ENCODE measurements at places on chromosomes 12 and 14. TPM values are rescaled to one million over a fixed set of nuclear protein-coding genes. Genes with fewer than 3 reads are reported as not detected.

The PLXNC1 gene
- total RNA-seq: 27.4 TPM

DNA sequence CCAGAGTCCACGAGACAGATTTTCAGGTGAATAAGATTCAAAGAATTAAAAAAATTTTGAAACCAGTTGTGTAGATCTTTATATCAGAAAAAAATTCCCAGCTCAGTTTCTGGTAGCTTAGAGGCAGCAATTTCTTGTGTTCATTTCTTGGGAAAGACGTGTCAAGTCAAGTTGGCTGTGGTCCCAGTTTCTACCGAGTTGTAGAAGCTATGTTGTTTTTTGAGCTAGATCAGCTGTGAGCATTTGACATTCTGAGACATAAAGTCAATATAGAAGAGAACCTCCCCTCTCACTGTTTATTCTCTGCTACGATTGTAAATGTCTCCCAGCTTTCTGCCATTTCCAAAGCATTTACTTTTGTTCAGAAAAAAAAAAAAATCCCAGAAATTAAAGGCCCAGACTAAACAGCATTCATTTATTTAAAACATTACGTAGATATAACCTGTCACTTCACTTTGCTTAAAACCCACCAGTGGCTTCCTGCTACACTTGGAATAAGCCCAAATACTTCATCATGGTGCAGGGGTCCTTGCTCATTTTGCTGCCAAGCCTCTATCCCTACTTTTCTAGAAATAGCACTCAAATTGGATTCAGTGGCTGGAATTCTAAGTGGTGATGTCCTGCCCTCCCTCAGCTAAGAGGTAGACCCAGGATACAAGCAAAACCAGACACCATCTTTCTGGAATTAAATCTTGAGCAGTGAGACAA is 20.6 kb upstream of the PYGL start:
- H3K36me3 ChIP-seq: no peaks in the 10 kb centered on the region
- no peak for DNase-seq
- H3K27ac ChIP-seq: no peak overlapping the region
- H3K27me3 ChIP-seq: peaks cover 4% of the 10 kb centered on the region
- H3K4me1 ChIP-seq: no peaks in the 10 kb centered on the region

GRCh38 chr14:89629383-89629782 is 212.3 kb upstream of the FOXN3 start:
- DNase-seq: no peak
- H3K27ac ChIP-seq: peak overlapping the region; percentile 74
- no peaks in the 10 kb centered on the region for H3K27me3 ChIP-seq

DNA sequence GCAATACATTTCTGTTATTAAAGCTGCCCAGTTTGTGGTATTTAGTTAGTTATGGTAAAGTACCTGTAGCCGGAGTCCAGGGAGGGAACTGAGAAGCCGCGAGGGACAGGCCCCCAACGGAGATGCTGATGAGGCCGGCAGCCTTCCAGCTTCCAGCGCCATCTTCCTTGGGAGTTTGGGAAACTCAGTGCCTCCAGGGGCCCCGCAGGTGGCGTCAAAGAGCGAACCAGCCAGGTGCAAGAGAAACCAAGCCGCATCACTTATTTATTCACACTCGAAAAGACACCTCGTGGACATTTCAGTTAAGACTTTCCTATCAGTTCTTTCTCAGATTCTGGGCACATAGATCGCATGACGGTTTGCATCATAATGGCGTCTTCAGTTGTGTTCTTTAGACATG is 216.6 kb downstream of the GLT1D1 start:
- no peaks in the 10 kb centered on the region for H3K4me1 ChIP-seq
- no peaks in the 10 kb centered on the region for H3K36me3 ChIP-seq
- H3K27me3 ChIP-seq: no peaks in the 10 kb centered on the region
- H3K27ac ChIP-seq: no peak overlapping the region

DNA sequence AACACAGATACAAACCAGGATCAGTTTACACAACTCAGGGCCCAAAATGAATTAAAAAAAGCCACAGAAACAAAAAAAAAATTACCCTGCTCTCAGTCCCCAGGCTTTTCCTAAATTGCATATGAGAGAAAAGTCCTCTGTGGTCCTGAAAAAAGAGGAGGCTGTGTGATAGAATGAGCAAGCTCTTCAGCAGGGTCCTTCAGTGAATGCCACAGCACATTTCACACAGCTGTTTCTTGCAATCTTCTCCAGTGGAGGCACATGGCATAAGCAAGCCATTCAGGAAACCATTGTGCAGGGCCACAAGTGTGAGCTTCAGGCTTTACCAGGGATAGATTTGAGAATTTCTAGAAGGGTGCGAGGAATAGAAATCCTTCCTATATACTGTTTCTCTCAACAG is 168.5 kb downstream of the PPM1H start:
- no peak overlapping the region for H3K27ac ChIP-seq
- H3K4me1 ChIP-seq: peaks cover 3% of the 10 kb centered on the region
- no peaks in the 10 kb centered on the region for H3K36me3 ChIP-seq

GRCh38 chr14:25371068-25371467 is 321.1 kb upstream of the STXBP6 start:
- no peaks in the 10 kb centered on the region for H3K36me3 ChIP-seq
- H3K4me3 ChIP-seq: no peak overlapping the region
- H3K4me1 ChIP-seq: no peaks in the 10 kb centered on the region
- no peaks in the 10 kb centered on the region for H3K27me3 ChIP-seq
- no peak for DNase-seq

GRCh38 chr12:88141774-88142609 is at the start of the genes CEP290 and TMTC3:
Gene CEP290 (minus strand): TSS chr12:88142088. CDS start chr12:88141307, 781 bp downstream.
Gene TMTC3 (plus strand): TSS chr12:88142307. CDS start chr12:88148316, 6,009 bp downstream.
- H3K36me3 ChIP-seq: peaks cover 11% of the 10 kb centered on the region
- H3K27ac ChIP-seq: peak within 1 kb of the TSS; percentile 93
- DNase-seq: peak; percentile 96

DNA sequence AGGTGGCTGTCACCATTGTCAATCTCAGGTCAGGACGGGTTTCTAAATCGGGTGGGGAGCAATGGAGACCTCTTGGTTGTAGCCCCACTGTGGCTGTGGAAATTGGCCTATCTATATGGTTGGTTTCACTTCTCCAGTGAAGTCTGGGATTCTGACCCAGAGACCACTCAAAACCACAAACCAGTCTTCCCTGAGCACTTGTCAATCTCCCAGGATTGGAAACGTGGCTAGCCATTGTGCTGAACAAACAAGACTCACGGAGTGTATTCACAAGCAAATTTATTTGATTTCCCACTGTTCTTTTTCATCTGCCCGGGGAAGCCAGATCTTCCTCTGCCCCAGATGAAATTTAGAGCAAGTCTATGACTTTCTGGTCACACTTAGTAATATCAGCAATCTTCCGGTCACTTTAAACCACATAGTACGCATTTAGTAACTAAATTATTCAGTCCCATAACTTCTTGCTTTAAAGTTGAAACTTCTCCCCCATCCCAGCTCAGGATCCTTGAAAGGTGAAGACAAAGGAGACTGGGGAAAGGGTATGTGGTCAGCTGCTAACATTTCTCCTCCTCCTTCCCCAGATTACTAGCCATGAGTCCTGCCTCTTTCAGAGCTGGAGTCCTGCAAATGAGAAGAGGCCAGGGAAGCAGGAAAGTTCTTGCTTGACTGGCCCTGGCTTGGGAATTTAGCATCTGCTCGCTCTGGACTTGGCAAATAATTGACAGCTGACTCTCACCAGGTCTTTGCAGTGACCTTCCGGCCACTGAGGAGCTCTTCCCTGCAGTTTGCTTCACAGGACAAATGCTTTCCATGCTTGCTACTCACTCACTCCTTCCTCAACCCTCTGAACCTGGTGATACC is 123.2 kb upstream of the MAX start:
- H3K27me3 ChIP-seq: no peaks in the 10 kb centered on the region
- H3K27ac ChIP-seq: peak overlapping the region; percentile 65
- DNase-seq: no peak
- H3K36me3 ChIP-seq: no peaks in the 10 kb centered on the region

DNA sequence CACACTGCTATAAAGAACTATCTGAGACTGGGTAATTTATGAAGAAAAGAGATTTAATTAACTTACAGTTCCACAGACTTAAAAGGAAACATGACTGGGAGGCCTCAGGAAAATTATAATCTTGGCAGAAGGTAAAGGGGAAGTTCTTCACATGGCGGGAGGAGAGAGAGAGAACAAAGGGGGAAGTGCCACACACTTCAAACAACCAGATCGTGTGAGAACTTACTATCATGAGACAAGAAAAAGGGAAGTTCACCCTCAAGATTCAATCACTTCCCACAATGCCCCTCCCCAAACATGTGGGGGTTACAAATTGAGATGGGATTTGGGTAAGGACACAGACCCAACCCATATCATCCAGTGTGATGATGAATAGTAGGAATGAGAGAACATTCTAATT is 366.5 kb downstream of the LRFN5 start:
- no peaks in the 10 kb centered on the region for H3K4me1 ChIP-seq
- DNase-seq: no peak
- no peaks in the 10 kb centered on the region for H3K27me3 ChIP-seq
- H3K4me3 ChIP-seq: no peak overlapping the region
- H3K27ac ChIP-seq: no peak overlapping the region
- H3K36me3 ChIP-seq: no peaks in the 10 kb centered on the region

The NEUROD4 gene
- total RNA-seq: not detected

All from activated CD4-positive, alpha-beta T cell treated with anti-CD3 and anti-CD28 coated beads, Interleukin-2, amount 10 ng/mL, durations not matched to agents 7 days and 5 days (primary cell).